Regular cardiac myocyte (primary cell): ENCODE measurements at places on chromosomes 6 and 20. TPM values are rescaled to one million over a fixed set of nuclear protein-coding genes. Genes with fewer than 3 reads are reported as not detected.

The TBX18 gene
- total RNA-seq = 37.5 and 49.8 TPM in 2 replicates

The USP49 gene
- total RNA-seq = 1.3 and 2.8 TPM in 2 replicates

The FAM217A gene
- not detected in 2 replicates for total RNA-seq

The NRN1 gene
- under 0.01 TPM in 2 replicates for total RNA-seq

The TBC1D22B gene
- total RNA-seq = 6.5 and 8.2 TPM in 2 replicates
